ENCODE measurements at places on chromosomes 6 and 20.

DNA sequence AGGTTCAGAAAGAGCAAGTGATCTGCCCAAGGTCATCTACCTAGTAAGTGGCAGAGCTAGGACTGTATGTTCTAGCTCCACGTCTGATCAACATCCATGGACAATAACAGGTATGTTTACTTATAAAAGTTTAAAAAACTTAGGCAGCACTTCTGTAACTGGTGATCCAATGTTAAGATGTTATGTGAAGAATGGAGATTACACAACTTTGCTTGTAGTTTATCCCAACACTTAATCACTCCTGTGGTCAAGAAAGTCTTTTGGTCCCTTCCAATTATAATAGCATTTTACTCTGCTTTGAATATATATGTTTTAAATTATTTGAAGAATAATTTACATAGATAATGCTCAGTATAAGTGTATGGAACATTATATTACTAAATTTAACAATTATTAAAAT is 4.8 kb downstream of the FBXO30 start:
- DNase-seq: peak; percentile 46

DNA sequence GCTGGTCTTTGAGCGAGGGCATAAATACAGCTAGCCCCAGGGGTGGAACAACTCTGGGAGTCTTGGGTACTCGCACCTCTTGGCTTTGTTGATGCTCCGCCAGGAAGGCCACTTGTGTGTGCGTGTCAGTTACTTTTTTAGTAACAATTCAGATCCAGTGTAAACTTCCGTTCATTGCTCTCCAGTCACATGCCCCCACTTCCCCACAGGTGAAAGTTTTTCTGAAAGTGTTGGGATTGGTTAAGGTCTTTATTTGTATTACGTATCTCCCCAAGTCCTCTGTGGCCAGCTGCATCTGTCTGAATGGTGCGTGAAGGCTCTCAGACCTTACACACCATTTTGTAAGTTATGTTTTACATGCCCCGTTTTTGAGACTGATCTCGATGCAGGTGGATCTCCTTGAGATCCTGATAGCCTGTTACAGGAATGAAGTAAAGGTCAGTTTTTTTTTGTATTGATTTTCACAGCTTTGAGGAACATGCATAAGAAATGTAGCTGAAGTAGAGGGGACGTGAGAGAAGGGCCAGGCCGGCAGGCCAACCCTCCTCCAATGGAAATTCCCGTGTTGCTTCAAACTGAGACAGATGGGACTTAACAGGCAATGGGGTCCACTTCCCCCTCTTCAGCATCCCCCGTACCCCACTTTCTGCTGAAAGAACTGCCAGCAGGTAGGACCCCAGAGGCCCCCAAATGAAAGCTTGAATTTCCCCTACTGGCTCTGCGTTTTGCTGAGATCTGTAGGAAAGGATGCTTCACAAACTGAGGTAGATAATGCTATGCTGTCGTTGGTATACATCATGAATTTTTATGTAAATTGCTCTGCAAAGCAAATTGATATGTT is 19.2 kb downstream of the IRF4 start:
- no peak for DNase-seq

DNA sequence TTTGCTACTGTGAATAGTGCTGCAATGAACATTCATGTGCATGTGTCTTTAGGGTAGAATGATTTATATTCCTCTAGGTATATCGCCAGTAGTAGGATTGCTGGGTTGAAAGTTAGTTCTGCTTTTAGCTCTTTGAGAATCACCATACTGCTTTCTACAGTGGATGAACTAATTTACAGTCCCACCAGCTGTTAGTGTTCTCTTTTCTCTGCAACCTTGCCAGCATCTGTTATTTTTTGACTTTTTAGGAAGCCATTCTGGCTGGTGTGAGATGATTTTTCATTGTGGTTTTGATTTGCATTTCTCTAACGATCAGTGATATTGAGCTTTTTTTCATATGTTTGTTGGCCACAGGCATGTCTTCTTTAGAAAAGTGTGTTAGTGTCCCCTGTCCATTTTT is 40.0 kb downstream of the PLG start:
- DNase-seq: no peak

DNA sequence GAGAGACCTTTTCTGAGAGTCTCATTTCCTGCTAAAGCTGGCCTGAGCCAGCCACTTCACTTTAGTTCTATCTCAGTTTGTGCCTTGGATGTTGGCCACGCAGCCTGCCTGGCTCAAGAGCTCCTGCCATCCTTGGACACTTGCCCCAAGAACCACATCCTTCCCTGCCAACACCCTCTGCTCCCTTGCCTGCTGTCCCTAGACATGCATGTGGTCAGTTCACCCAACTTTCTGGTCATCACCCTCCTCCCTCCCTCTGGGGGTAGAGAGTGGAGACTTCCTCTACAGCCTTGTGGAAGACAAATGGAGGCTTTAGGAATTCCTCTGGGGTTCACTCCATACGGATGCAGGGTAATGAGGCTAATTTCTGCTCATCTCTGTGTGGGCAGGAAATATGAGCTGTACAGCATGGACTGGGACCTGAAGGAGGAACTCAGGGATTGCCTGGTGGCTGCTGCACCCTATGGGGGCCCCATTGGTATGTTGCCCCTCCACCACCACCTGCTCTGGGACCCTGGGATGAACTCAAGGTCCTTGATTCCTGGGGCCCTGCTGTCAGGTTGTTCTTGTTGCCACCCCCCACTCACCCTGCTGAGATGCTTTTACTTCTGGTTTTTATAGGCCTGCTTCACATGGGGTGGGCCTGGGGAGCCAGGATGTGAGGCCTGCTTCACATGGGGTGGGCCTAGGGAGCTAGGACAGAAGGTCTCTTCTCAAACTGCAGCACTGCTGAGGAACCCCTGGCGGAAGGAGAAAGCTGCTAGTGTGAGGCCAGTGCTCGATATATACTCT is 13.8 kb upstream of the PTPRA start:
- DNase-seq: peak; percentile 74

DNA sequence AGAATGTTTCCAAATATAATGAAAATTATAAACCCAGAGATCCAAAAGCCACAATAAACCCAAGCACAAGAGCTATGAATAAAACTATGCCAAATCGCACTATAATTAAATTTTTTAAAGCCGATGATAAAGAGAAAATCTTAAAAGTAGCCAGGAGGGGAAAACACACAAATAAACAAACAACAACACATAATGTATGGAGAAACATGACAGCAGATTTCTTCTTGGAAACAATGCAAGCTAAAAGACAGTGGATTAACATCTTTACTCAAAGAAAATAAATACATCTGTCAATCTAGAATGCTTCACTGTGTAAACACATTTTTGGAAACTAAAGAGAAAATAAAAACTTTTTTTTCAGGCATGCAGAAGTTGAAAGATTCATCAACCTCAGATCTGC is 80.3 kb upstream of the RNF24 start:
- DNase-seq: no peak

All from GM03348 (cell line).